ENCODE measurements at places on chromosomes 3 and 15. TPM values are rescaled to one million over a fixed set of nuclear protein-coding genes. Genes with fewer than 3 reads are reported as not detected.

Gene CYP1A2
- not detected for total RNA-seq

Gene PAK6
- total RNA-seq, result 5.6 TPM

Gene KNG1
- not detected for total RNA-seq

Gene MINAR1
- 0.30 TPM for total RNA-seq

Gene BRK1
- 116 TPM for total RNA-seq

Gene NR2F2
- total RNA-seq, result 50.6 TPM

Gene ACKR2
- 5.3 TPM for total RNA-seq

Gene SPINK8
- total RNA-seq, result not detected

Gene STRA6
- total RNA-seq, result not detected

Gene LTK
- total RNA-seq, result 25.9 TPM

Gene IGF2BP2
- 19.4 TPM for total RNA-seq

Gene ADGRG7
- total RNA-seq, result not detected

Gene CHL1
- total RNA-seq, result 20.2 TPM

Gene PLCH1
- 14.0 TPM for total RNA-seq

Gene EXD1
- total RNA-seq, result not detected

Gene STRIT1
- total RNA-seq, result not detected
